ENCODE measurements at places on chromosomes 5 and 9. TPM values are rescaled to one million over a fixed set of nuclear protein-coding genes. Genes with fewer than 3 reads are reported as not detected.

The LPAR1 gene
- total RNA-seq: 11.0 TPM

The ANKRD31 gene
- total RNA-seq: not detected

The IL3 gene
- total RNA-seq: not detected

The NR4A3 gene
- 0.13 TPM for total RNA-seq

The SLC2A8 gene
- total RNA-seq: 55.7 TPM

The SLCO4C1 gene
- 0.90 TPM for total RNA-seq

The PCDHB11 gene
- 1.6 TPM for total RNA-seq

The LCN9 gene
- not detected for total RNA-seq

Data from Panc1 (cell line).